ENCODE measurements at places on chromosomes 11 and 22.

DNA sequence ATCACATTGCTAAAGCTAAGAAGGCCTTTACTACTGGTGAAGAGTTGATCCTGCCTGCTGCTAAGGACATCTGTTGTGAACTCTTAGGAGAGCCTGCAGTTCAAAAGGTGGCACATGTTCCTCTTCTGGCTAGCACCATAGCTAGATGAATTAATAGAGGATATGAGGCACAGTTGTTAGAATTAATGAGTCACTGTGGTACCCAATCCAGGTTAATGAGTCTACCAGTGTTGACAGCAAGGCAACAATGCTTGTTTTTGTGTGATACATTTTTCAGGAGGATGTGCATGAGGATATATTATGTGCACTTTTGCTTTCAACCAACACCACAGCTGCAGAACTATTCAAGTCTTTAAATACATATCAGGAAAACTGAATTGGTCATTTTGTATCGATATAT lies 12.0 kb downstream of the C11orf58 start:
- peak; percentile 16 for DNase-seq

GRCh38 chr11:45538363-45538762 lies 127.1 kb downstream of the CHST1 start:
- no peak for DNase-seq

DNA sequence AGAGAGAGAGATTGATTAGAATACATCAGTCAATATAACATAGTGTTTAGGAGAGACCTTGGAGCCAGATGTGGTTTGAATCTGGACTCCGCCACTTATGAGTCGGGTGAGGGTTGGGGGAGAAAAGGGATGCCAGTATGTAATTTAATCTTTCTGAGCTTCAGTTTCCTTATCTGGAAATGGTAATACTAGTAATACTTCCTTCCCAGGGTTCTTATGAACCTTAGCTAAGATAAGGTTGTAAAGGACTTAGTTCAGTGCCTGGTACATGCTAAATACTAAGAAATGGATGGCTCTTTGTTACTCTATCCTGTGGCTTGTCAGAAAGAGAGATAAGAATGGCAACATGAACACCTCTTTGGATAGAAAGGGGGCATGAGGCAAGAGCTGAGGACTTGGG lies 226.1 kb upstream of the NARS2 start:
- DNase-seq = no peak

- no peak for DNase-seq
Observed at GRCh38 chr11:2982214-2982613, 9.9 kb downstream of the NAP1L4 start.

DNA sequence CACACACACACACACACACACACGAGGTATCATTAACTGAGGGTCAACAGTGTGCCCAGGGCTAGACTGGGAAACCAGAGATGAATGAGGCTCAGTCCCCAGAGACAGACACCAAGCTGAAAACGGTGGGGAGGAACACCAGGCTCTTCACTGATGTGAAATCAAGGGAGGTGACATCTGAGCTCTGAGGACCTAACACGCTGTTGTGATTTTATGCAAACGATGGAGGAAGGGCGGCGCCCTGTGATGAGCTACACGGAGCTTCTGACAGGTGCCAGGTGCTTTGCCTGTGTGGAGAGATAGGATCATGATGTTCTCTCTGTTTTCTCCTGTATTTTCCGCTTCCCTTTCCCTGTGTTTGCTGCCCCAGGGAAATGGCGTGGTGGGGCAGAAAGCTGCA lies 6.5 kb upstream of the CYB5R3 start:
- DNase-seq = no peak
